Mucosa of descending colon (tissue), 3 donors: ENCODE measurements at places on chromosomes 6 and 20. TPM values are rescaled to one million over a fixed set of nuclear protein-coding genes. Genes with fewer than 3 reads are reported as not detected.

- DNase-seq: no peak
These were observed 72.0 kb upstream of the SCGN start for GRCh38 chr6:25579902-25580495.

CAPN11 gene
- total RNA-seq: 1.2 TPM

DNA sequence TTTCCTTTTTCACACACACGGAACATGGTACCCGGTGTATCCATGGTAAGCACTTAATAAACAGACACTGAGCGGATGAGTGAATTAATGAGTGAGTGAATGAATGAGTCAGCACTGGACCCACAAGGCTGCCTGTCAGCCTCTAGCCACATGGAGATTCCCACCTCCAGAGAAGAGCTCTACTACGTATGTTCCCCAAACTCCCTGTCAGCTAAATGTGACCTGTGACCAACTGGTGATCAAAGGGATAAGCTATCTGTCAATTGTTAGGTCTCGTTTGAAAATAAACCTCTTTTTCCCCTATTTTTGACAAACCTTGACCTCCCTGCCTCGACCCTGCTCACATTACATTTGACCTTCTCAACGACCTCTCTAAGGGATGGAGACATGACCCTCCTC, 24.5 kb upstream of the TAF8 start:
- no peak for DNase-seq

- no peak for DNase-seq
These were observed 440.1 kb downstream of the EPHA7 start for GRCh38 chr6:92979281-92979680.

DNA sequence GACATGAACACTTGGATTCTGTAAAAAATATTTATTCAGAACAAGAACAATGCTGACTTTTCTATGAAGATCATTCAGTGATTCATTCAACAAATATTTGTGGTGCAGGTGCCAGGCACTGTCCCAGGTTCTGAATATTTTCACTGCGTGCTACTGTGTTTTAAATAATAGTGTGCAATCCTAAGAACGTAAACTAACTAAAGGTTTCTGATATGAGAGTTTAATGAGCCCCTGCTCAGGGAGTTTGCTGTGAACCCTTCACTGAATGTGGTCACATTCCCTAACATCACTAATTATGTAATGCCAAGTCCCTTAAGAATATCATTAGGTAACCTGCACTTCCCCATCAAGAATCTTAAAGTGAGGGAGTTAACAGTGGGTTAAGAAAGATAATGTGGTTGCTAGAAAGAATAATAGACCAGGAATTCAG, 1.7 kb upstream of the TMEM170B start:
- no peak for DNase-seq

GRCh38 chr20:50987493-50988210, 29.0 kb downstream of the MOCS3 start:
- peak; percentile 39 for DNase-seq

BHLHE23 gene
- not detected for total RNA-seq

GRCh38 chr6:82086944-82087343, 160.6 kb downstream of the IBTK start:
- DNase-seq: no peak

SYTL3 gene
- total RNA-seq: 4.7 TPM

ARID1B gene
- 102 TPM for total RNA-seq
